ENCODE measurements at places on chromosomes 11 and 22. TPM values are rescaled to one million over a fixed set of nuclear protein-coding genes. Genes with fewer than 3 reads are reported as not detected.
A peak's percentile ranks its signal among the peaks of the same experiment; 100 is the strongest.

Gene MS4A7
- 1.0 TPM for total RNA-seq

DNA sequence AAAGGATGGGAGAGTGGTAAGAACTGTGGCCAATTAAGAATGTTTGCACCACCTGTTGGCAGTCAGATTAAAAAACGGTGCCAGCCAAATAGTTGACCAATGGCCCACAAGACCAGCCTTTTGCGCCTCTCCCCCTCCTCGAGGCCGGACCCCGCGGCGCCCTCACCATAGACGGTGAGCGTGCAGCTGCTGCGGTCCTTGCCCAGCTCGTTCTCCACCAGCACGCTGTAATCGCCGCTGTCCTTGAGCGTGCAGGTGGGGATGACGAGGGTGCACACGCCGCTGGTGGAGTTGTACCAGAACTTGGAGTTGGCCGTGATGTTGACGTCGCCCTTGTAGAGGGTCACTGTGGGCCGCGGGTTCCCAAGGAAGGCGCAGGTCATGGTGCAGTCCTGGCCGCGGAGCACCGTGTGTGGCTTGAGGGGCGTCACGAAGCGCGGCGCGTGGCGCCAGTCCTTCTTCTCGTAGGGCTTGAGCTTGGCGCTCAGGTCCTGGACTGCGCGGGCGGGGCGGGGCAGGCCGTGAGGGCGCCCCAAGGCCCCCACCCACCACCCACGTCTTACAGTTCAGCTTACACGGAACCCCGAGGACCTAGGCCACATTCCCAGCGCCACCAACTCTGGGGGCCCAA, 7.2 kb downstream of the TMEM86A start:
- no peak for DNase-seq
- H3K4me1 ChIP-seq: peaks cover 21% of the 10 kb centered on the region
- H3K27me3 ChIP-seq: no peaks in the 10 kb centered on the region
- H3K4me3 ChIP-seq: peak overlapping the region; percentile 55
- no peaks in the 10 kb centered on the region for H3K36me3 ChIP-seq

Gene MMP8
- total RNA-seq: not detected

GRCh38 chr11:105701098-105701497, 91.2 kb downstream of the GRIA4 start:
- H3K27me3 ChIP-seq: no peaks in the 10 kb centered on the region
- no peaks in the 10 kb centered on the region for H3K4me1 ChIP-seq
- no peak overlapping the region for H3K4me3 ChIP-seq
- no peak overlapping the region for H3K27ac ChIP-seq
- no peak for DNase-seq

GRCh38 chr11:45158210-45158731, 11.8 kb downstream of the PRDM11 start:
- DNase-seq: no peak
- no peaks in the 10 kb centered on the region for H3K27me3 ChIP-seq
- H3K36me3 ChIP-seq: no peaks in the 10 kb centered on the region
- H3K27ac ChIP-seq: no peak overlapping the region
- peaks cover 3% of the 10 kb centered on the region for H3K4me1 ChIP-seq

DNA sequence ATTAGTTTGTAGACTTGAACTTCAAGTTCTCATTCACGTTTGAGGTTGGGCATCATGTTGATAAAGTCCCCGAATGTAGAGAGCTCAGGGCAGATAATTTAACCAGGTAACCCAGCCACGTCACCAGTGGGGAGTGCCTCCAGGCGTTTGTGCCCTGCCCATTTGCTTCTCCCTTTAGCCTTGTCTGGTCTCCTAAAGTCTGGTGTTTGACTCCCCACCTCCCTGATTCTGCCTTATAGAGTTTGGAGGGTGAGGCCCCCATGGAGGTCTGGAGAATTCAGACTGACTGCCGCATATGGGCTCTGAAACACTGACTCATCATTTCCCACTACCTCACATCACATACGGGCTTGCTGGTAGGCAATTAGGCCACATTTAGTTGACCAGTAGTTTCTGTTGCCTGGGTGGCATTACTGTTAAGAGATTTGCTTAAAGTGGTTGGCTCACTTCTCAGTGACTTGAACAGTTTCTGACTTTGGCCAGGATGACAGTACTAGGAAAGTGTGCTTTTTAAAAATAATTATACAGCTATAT, 99.3 kb upstream of the GAL start:
- no peak overlapping the region for H3K4me3 ChIP-seq
- no peaks in the 10 kb centered on the region for H3K4me1 ChIP-seq
- peaks cover 5% of the 10 kb centered on the region for H3K36me3 ChIP-seq
- DNase-seq: no peak
- no peaks in the 10 kb centered on the region for H3K27me3 ChIP-seq

Measured in T-cell (primary cell).